ENCODE measurements at places on chromosomes 16 and 17.

DNA sequence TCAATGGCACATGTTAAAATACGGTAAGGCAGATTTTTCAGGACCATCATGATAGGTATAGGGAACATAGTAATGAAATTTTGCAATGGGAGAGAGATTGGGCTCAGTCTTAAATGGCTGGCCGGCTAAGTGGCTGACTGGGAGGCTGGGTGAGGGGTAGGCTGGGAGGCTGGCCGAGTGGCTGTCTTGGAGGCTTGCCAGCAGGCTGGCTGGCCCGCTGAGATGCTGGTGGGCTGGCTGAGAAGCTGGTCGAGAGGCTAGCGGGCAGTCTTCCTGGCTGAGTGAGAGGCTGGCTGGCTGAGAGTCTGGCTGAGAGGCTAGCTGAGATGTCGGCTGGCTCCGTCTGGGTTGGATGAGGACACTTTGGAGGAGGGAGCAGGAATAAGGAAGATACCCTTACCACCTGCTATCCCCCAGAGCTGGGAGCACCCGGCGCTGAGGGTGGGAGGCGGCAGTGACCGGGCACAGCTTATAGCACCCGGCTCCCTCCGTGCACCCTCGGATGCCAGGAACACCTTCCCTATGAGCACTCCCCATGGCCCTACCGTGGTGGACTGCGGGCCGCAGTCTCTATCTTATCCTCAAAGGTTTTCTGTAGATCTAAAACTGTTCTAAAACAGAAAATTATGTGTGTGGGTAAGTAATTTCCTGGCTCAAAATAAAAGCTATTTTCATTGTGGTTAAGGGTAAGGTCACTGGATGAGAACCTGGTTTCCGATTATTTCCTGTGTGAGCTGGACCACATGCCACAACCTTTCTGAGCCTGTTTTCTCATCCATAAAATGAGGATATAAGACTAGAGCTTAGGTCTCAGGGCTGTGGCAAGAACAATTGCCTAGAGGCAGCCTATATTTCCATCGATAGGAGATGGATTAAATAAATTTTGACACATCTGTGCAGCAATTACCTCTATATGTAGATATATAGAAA, 34.5 kb upstream of the TMC5 start:
- no peak for DNase-seq

GRCh38 chr16:30949650-30950515, 1.0 kb downstream of the ORAI3 start:
- no peak for DNase-seq

- DNase-seq = no peak
These were observed 1.4 kb downstream of the AXIN2 start for GRCh38 chr17:65559804-65560627.

- no peak for DNase-seq
These were observed 55.1 kb upstream of the HS3ST4 start for GRCh38 chr16:25636662-25637061.

GRCh38 chr17:29256735-29257466, 10.2 kb downstream of the CRYBA1 start:
- DNase-seq = no peak

DNA sequence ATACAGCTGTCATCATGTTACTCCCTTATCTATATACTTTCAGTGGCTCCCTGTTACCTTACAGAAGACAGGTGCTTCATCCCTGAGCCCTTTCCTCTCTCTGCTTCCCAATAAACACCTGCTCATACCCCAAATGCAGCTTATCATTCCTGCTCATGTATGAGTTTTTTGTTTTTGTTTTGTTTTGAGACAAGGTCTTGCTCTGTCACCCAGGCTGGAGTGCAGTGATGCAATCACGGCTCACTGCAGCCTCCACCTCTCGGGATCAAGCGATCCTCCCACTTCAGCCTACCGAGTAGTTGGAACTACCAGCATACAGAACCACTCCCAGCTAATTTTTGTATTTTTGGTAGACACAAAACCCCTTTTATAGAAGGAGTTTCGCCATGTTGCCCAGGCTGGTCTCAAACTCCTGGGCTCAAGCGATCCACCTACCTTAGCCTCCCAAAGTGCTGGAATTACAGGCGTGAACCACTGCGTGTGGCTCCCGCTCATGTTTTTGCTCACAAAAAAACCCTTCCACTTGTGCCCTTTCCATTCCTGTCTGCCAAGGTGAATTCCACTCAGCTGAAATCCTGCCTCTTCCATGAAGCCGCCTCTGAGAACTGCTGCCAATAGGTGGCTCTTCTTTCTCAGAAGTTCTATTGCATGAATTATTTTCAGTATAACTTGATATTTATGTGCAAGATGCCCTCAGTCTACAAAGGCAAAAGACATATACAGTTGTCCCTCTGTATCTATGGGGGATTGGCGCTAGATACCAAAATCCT, 7.9 kb upstream of the RNF157 start:
- no peak for DNase-seq

GRCh38 chr16:83990492-83990891, 22.4 kb downstream of the NECAB2 start:
- no peak for DNase-seq

DNA sequence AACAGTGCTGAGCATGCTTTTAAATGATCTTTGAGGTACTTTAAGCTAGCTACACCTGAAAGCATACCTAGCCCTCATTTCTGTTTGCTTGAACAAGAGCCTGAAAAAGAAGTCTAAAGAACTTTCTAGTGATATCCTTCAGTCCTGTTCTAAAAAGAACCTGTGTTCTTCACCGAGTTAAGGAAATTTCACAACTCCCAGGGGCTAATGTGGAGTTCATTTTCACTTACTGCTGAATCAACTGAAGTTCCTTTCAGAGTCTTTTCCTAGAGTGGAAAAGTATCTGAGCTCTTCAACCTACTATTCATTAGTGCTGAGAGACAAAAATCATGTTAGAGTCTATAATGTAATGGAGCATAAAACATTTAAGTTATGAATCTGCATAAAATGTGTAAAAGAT, 66.9 kb downstream of the CHD9 start:
- DNase-seq = no peak

- no peak for DNase-seq
These were observed 64.0 kb upstream of the SOX9 start for GRCh38 chr17:72056727-72057290.

DNA sequence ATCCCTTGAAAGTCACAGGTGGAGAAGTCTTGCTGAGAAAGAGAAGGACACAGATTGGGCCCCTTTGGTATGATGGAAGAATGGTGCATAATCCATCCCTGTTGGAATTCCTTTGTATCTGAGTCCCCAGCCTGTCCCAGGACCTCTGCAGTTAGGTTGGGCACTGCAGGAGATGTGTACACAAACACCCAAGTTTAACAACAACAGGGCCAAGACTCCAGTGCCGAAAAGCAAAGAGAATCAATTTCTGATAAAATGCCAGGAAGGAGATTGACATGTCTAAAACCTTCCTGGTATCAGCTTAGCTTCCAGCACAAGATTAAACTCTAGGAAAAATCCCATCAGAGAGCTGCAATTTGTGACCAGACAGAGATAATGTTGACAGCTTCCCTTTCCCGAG, 32.9 kb downstream of the KATNIP start:
- DNase-seq = no peak

DNA sequence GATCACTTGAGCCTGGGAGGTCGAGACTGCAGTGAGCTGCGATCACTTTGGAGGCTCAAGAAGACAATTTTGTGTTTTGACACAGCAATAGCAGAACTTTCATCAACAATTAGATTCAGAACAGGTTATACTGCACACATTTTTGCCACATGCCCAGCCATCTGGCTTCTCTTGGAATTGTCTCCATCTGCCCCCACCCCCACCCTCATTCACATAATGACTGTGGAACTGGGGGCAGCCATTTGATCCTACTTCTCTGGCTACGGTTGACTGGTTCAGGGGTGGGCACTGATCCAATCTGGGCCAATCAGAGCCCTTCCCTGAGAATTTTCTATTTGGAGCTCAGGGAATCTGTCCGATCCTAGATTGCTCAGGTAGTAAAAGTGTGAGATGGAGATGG, 14.0 kb downstream of the TMEM92 start:
- no peak for DNase-seq

DNA sequence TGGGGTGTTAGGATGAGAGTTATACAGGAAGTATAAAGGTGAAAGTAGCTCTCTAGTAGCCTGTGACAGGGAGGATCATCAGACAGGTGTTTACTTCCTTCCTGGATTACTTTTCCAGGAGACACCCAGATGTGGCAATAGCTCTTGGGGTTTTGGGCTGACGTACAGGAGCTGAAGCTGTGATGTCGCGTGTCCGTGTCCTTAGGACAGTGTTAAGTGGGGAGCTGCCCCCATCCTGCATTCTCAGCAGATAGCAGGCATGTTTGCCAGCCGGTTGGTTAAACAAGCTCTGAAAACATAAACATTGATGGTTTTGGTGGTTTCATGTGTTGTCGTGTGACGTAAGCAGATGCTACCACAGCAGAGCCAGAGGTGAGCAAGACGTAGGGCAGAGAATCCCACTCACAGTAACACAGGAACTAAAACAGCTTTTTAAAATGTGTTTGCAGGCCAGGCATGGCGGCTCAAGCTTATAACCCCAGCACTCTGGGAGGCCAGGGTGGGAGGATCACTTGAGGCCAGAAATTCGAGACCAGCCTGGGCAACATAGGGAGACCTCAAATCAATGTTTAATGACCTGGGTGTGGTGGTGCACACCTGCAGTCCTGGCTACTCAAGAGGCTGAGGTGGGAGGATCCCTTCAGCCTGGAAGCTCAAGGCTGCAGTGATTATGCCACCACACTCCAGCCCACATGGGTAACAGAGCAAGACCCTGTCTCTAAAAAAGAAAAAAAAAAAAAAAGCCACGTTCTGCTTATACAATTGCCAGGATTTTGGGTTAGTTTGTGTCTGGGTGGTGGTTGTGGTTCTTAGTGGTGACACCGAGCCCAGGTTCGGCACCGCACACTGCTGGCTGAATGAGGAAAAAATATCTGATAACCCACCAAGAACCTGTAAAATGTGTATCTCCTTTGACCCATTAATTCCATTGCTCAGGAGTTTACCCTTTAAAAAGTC, 18.2 kb upstream of the IL17C start:
- DNase-seq = peak; percentile 43

DNA sequence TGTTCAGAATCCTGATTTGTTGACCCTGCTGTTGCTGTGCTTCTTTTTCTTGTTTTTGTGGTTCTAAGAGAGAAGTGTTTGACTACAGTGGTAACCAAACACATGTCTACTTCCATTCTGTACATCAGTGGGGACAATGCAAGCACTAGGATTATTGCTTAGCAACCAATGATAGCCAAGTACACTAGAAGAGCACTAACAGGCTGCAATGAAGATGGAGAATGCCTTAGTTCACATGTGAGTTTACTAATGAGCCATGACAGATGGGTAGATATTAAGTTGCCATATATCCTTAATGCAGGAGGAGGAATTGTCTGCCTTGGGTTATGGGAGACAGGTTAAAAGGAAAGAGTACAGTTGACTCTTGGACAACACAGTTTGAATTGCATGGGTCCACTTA, 8.3 kb downstream of the EFCAB5 start:
- DNase-seq = no peak

DNA sequence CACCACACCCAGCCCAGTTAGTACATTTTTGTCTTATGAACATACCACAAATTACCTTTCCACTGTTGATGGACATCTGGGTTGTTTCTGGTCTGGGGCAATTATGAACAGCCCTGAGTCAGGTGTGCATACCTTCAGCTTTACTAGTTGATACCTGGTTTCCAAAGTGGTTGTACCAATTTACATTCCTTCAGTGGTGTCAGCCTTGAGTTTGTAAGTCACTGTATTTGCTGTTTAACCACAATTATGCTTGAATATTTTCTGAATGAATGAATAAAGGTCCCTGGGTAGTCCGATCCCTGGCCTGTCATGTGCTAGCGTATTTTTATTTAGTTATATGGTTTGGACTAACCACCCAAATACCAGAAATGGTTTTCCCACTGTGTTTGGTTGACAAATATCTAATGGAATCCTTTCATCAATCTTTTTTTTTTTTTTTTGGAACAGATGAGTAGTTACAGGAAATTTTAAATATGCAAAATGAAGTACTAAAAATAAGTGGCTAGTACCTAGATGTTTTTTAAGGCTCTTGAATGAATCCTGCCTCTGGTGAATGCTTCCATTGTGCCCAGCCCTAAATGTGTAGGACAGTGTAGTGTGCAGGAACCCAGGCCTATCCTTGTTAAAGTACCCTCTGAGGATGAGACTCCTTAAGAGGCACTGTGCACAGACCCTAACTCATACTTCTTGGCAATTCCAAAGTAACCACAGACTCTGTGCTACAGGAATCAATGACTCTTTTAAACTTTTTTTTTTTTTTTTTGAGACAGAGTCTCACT, 3.7 kb downstream of the DUSP14 start:
- DNase-seq = no peak

- DNase-seq = no peak
These were observed 365.8 kb upstream of the DYNLRB2 start for GRCh38 chr16:80175011-80175410.

DNA sequence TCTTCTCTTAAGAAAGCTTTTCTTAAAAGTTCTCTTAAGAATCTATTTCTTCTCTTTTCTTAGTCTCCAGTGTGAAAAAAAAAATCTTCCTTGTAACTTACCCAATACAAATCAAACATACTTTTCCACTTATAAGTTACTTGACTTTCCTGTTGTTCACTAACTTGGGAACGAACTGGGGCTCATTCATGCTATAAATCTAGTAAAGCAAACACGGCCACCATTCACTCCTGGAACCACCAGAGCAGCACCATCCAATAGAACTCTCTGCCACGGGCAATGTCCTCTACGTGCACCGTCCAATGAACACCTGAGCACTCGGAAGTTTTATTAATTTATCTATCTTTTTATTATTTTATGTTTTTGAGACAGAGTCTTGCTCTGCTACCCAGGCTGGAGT, 20.8 kb downstream of the SRP68 start:
- DNase-seq = no peak

DNA sequence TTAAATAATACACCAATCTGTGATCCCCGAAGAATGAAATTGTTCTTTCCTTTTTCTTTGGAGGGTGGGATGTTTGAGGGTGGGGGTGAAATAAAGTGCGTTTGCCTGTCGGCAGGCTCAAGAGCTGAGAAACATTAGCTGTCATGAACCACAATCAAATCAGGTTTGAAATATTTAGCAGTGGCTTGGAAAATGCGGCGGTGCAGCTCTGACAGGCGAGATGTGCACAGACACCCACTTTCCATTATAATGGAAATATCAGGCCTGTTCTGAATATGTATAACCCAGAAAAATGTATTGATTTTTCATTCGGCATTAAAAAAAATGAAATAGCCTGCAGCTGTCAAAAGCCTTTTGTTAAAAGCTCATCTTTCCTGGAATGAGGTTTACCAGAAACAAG, 212.8 kb downstream of the ZFHX3 start:
- no peak for DNase-seq

- DNase-seq = no peak
These were observed 135.7 kb upstream of the ZFHX3 start for GRCh38 chr16:73183611-73184092.

Data from stimulated activated CD8-positive, alpha-beta memory T cell treated with anti-CD3 and anti-CD28 coated beads, Interleukin-15, amount 100 ng/mL, for 1 hour (primary cell).